ENCODE measurements at places on chromosomes 11 and 22.

GRCh38 chr11:129969920-129970319 is 32.7 kb downstream of the PRDM10 start:
- DNase-seq: no peak

- no peak for DNase-seq
These were observed 3.2 kb upstream of the PLA2G3 start for GRCh38 chr22:31143537-31143936.

DNA sequence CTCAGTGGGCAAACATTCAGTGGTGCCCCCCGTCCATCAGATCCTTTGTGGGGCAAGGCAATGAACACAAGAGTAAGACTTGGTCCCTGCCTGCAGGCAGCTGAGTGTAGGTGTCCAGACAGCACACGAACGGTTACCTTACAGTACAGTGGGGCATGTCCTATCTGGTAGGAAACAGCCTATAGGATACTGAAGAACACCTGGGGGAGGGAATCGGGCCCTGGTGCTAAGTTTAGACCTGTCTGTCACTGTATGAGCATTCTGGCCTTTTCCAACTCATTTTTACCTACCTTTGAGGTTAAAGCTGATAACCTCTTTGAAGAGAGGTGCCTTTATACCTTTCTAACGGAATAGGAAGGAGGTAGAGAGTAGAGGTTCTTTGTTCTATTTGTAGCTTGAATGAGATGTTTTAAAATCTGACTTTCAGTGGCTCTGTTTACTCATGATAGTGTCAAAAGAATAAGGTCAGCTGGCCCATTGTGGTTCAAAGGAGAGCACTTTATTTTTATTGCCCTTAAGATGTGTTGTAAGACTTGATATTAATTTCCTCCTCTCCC is 8.9 kb downstream of the ZNRF3 start:
- DNase-seq: no peak

GRCh38 chr11:19187833-19188258 is 13.9 kb downstream of the CSRP3 start:
- DNase-seq: no peak

DNA sequence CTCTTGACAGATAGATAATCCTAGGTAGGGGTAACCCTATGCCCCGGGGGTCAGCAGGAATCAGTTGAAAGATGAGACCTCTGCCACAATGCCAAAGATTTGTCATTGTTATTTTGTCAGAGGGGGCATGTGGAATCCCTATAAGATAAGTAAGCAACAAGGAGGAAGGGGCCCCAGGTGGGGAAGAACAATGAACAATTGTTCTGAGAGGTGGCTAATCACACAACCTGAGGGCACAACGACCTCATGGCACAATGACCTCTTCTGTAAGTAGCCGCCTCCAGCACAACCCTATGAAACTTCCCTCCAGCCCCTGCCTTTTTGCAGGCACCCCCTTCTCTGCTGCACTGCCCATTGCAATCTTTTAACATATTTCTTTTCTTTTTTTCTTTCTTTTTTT is 11.8 kb upstream of the FBLN1 start:
- DNase-seq: no peak

DNA sequence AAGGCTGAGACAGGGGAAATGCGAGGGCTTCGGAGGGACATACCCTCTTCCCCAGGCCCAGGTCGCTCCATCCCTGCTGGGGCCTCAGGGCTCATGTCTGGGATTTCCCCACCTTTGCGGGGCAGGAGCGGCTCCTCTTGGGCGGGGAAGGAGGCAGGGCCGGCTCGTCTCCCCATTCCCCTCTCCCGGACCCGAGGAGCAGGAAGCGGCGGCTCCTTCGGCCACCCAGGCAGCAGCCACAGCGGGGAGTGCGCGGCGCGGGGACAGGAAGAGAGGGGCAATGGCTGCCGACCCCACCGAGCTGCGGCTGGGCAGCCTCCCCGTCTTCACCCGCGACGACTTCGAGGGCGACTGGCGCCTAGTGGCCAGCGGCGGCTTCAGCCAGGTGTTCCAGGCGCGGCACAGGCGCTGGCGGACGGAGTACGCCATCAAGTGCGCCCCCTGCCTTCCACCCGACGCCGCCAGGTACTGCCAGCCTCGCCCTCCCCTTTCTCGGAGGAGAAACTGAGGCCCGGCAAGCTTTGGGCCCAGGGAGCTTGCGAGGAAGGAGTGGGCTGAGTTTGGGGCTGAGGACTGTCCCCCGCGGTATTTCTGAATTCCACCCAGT is at the start of gene ANKK1:
Gene ANKK1 (plus strand): TSS at position 175 of the 607 bp plus-strand sequence. CDS start 106 bp downstream, at position 281.
- no peak for DNase-seq

DNA sequence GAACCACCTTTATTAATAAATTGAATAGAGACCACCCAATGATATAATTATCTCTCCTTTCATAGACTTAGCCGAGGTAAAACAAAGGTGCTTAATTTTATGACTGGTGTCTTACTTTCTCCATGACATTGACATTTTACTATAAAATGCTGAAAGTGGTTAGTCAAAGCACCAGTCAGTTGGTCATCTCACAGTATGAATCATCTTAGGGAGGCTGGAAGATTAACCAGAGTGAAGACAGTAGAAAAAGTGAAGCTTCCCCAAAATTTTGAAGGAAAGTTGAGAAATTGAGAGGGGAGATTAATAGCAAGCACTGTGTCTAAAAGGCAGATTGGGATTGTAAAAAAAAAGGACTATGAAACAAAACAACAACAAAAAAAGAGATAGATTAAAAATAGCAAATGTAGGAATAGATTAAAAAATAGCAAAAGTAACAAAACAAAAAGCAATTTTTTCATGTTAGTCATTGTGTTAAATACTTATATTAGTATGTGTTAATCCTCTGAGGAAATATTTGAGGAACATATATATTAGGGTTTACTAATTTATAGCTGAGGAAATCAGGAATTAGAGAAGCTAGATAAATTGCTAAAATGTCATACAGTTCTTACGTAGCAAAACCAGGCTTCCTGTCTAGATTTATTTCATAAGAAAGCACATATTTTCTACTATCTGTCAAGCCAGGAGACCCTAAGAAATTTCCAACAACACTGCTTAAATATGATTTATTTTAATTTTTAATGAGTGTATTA is 557.3 kb upstream of the ANO5 start:
- no peak for DNase-seq

GRCh38 chr11:115884800-115885534 is 380.8 kb upstream of the CADM1 start:
- DNase-seq: no peak

- peak; percentile 62 for DNase-seq
These were observed 11.0 kb upstream of the SLC5A4 start for GRCh38 chr22:32265882-32266767.

GRCh38 chr11:843818-844692 is 1.4 kb downstream of the TSPAN4 start:
- DNase-seq: no peak

DNA sequence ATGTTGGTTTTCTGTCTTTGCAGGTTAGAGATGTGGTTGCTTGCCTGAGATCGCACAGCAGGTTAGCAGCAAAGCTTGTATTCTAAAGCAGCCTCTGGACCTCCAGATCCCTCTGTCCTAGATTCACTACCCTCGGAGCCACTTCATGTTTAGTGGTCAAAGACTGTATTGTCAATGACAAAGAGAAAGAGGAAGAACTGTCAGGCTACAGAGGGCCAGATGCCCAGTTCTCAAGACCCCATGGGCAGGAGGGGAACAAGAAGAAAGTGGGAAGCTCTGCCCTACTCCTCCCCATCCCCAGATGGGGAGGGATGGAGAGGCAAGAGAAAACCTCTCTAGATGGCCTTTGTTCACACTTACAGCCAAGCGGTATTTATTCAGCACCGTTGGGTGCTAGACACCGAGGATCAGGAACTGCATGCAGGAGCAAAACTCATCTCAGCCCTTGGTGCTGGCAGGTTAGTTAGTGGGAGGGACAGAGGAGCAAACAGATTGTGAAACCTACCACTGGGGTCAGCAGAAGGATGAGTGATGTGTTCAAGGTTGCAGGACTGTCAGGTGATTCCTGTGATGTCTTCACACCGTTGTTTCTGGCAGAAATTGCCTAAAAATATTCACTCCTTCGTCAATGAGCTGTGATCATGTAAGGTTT is 38.3 kb upstream of the PTPRJ start:
- DNase-seq: no peak

GRCh38 chr11:827146-827896 is 398 bp upstream of the CRACR2B start:
- DNase-seq: no peak

DNA sequence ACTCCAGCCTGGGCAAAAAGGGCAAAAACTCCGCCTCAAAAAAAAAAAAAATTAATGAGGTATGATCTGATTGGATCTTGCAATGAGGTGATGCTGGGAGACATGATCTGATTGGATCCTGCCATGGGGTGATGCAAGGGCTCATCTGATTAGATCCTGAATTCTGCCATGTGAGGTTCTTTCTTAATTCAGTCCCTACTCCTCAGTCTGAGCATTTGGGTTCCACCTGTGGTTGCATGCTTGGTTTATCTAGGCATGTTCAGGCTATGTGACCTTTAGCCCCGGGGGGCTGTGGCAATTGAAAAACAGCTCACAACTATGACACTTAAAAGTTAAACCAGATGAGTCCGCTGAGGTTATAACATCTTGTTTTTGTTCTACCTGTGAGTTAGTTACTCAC is 4.8 kb upstream of the TRIM6 start:
- DNase-seq: no peak

DNA sequence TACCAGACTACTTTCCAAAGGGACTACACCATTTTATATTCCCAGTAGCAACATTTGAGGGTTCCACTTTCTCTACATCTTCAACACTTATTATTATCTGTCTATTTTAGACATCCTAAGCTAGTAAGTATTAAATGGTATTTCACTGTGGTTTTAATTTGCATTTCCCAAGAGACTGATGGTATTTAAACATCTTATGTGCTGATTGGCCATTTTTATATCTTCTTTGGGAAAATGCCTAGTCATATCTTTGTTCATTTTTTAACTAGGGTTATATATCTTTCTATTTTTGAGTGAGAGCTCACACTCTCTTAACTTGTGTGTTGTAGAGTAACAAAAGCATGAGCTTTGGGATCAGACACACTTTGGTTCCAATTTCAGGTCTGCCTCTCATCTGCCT is 73.7 kb downstream of the PRCP start:
- DNase-seq: no peak

GRCh38 chr11:111633756-111634362 is 31.6 kb downstream of the SIK2 start:
- no peak for DNase-seq

DNA sequence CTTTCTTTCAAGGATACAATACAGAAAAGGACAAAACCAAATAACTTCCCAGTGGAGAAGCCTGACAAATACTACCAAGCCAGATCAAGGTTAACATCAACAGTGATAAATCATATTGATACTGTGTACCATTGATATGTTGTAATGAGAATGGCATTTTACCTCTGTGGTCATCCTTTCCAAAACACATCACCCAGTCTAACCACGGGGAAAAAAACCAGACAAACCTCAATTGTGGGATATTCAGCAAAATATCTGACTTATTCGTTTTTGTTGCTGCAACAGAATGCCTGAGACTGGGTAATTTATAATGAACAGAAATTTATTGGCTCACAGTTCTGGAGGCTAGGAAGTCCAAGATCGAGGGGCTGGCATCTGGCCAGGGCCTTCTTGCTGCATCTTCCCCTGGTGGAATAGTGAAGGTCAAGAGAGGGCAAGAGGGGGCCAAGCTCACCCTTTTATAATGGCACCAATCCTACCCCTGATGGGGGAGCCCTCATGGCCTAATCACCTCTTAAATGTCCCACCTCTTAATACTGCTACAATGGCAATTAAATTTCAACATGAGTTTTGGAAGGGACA is 66.1 kb downstream of the FAM76B start:
- no peak for DNase-seq

DNA sequence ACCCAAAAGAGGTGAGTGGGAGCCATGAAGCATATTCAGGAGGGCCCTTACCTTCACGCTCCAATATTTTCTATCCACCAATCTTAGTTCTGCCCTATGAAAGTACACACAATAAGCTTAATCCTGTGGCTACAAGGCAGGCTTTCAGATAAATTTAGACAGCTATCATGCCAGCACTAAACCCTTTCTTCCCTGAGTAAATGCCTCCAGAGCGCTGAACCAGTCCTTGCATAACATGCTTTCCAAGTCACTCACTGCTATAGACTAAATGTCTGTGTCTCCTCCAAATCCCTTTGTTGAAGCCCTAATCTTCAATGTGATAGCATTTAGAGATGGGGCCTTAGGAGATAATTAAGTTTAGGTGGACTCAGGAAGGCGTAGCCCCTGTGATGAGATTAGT is 50.3 kb upstream of the FIBIN start:
- no peak for DNase-seq

DNA sequence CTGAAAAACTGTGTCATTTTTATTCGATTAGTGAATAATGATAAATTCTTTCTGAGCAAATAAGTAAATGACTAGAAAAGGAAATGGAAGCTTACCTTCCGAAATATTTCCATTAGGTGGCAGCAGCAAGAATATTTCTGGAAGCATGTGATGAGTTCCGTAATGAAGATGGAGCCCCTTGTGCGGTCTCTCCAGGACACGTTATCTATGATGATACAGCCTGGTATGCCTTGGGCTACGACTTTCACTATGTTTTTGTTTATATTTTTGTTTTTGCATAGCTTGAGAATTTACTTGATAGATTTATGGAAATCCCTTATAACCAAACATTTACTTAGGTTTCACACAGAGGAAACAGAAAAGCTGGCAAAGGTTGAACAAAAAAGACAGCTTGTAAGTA is 25.7 kb downstream of the CASP5 start:
- DNase-seq: no peak

DNA sequence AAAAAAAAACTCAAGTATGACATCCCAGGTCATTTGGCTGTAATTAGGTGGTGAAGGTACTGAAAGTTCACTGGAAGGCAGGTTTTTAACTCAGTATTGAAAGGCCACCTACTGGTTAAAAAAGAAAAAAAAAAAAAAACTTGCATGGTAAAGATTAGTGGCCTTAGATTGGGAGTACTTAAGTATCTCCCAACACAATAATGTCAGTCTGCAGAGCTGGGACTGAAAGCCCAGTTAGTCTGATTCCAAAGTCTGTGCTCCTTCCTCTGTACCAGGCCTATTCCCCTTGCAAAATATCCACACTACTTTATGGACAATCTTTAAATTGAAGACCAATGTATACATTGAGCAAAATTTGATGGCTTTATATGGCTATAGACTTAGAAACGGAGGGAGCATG is 85.5 kb downstream of the NOX4 start:
- DNase-seq: no peak

GRCh38 chr22:24321999-24322398 is 51.4 kb downstream of the SPECC1L start:
- no peak for DNase-seq

DNA sequence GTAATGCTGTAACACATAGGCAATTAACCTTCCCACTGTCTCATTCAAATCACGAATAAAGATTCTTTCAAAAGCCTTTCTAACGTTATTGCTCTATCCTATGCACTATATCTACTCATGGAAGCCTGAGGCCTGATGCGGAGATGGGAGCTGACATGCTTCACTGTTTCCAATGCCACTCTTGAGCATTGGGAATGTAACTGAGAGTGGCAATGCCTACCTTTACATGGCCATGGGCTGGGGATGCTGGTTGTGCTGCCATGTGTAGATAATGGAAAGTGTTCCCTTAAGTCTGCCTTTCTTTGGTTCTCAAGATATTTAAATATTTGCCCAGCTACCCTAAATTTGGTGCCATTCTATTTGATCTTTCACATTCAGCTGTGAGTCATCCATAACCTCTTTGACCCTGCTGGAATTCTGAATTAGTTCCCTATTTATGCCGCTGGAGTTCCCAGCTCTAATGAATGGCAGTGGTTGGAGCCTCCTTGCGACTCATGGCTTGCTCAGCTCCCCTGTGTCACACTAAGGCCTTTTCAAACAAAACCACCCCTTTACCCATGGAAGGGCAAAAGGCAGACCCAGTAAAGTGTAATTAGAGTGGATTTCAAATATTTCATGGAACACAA is 21.4 kb upstream of the DKK3 start:
- DNase-seq: no peak

Data from T-helper 9 cell (primary cell).